Femur (tissue), 1 donor: ENCODE measurements at places on chromosomes 5 and 9.

DNA sequence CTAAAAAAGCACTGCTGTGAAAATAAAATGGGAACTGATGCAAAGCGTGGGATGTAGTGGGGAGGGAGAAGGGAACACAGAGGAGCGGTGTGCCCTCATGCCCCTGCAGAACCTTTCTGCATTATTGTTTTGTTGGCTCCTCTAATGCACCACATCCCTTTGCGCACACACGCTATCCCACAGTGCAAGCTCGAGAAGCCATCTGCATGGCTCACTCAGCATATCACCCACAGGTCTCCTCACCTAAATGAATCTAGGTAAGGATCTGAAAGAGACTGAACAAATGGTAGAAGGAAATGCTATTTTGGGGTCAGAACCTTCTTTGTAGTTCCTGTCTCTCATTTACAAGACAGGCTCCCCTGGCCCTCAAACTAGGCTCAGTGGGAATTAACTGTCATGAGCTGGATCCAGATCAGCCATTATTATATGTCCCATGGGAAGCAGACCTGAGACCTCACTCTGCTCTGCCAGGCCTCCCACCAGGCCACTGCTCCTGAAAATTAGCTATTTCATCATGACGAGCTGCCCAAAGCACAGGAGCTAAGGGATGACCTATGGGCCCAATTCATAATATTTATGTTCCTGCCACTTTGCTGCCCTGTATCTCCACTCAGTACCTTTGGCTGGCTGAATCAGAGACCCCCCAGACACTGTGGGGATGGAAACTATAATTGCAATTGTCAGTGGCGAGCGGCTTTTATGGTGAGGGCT, 169.4 kb downstream of the SPOCK1 start:
- no peak for DNase-seq

DNA sequence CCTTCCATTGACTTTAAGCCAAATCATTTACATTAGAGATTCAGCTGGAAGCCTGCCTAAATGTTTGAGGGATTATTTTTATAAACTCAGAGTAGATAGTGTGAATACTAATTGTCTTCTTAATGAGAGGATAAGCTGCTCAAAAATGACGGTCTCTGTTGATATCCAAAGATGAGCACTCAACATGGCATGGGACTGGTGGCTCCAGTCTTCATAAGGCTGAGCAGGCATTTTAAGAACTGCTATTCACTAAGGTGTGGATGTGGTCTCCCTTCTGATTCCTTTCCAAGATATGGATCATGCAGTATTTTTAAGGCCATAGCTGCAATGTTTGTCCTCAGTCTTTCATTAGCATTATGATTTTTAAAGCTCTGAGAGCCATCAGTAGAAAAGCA, 377.5 kb upstream of the RIOK2 start:
- DNase-seq: no peak

GRCh38 chr9:7606591-7606990, 193.0 kb downstream of the DMAC1 start:
- DNase-seq: no peak

- DNase-seq: peak; percentile 48
Observed at GRCh38 chr5:94545870-94546625, 72.4 kb downstream of the KIAA0825 start.

DNA sequence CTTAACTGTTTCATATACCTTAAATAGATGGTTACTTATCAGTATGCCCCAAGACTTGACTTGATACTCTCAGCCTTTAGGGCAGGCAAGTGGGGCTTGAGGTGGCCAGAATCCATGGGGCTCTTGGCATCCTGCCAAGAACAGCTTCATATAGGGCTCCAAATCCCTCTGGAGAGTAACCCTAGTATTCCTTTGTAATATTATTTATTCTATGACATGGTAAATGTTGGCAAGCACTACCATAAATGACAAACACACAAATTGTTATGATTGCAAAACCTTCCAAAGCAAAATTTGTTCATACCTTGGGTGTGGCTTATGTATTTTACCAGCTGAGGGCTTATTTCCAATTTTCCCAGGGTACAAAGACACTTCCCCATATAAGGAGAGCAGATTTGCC, 257.4 kb upstream of the TRPC7 start:
- DNase-seq: no peak

DNA sequence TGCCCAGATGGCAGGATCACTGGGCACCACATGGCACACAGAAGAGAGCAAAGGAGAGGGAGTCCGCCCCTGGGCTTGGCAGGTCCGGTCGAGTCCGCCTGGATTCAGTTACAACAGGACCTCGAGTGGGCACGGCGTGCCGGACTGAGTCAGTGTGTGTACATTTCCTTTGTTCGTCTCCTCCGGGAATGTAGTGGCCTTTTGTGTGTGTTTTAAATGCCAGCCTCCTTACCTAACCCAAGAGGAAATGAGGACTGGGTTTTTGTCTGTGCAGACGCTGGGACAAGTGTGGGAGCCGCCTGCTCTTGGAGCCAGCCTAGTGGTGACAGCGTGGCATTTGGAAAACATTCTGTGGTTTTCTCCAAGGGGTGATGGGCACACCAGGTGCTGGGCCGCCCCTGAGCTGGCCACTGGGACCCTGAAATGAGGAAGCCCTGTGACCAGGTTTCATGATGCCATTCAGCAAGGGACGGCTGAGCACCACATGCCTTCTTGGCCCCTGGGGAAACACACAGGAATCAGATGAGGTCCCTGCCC, 9.6 kb downstream of the NEK6 start:
- DNase-seq: no peak
